Spinal cord (tissue), 10 donors: ENCODE measurements at places on chromosomes 5 and 9. TPM values are rescaled to one million over a fixed set of nuclear protein-coding genes. Genes with fewer than 3 reads are reported as not detected.

BARHL1 gene
- total RNA-seq = not detected

- DNase-seq = no peak
Observed at GRCh38 chr9:31520301-31521085, 864.0 kb upstream of the ACO1 start.

DNA sequence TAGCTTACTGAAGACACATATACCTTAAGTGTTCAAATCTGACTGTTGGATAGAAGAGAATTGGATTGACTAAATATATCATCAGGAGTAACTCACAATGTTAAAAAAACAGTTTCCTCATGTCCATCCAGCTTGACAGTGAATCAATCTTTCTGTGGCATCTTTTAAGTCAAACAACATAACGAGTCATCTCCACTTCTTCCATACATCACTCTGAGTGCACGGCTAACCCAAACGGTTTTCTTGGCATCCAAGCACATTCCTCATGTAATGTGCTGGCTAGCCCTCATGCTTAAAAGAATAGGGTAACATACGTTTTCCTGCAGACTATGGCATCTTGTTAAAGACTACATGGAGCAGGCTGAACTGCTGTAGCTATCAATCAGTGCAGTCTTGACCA lies 291.5 kb upstream of the TRPC7 start:
- peak; percentile 17 for DNase-seq

PCDHB4 gene
- 3.2 TPM for total RNA-seq

C9orf153 gene
- total RNA-seq = 1.2 TPM

SPINK6 gene
- not detected for total RNA-seq

KIF4B gene
- 0.20 TPM for total RNA-seq

BASP1 gene
- total RNA-seq = 113 TPM

NME5 gene
- total RNA-seq = 17.0 TPM

FOXD1 gene
- total RNA-seq = 5.8 TPM

- DNase-seq = no peak
Observed at GRCh38 chr9:4574657-4575243, 84.5 kb downstream of the SLC1A1 start.

DNA sequence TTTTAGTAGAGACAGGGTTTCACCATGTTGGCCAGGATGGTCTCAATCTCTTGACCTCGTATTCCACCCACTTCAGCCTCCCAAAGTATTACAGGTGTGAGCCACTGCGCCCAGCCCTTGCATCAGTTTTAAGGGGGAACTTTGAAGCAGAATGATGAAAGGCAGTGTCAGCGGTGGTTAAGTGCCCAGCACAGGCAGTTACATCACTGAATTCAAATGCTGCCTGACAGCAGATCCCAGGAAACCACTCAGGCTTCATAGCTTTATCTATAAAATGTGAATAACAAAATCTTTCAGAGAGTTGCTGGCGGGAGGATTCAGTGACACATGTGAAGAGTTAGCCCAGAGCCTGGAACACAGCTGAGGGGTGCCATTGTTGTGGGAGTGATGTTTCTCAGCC lies 26.5 kb downstream of the FGF1 start:
- no peak for DNase-seq

LURAP1L gene
- total RNA-seq = 5.7 TPM

DNA sequence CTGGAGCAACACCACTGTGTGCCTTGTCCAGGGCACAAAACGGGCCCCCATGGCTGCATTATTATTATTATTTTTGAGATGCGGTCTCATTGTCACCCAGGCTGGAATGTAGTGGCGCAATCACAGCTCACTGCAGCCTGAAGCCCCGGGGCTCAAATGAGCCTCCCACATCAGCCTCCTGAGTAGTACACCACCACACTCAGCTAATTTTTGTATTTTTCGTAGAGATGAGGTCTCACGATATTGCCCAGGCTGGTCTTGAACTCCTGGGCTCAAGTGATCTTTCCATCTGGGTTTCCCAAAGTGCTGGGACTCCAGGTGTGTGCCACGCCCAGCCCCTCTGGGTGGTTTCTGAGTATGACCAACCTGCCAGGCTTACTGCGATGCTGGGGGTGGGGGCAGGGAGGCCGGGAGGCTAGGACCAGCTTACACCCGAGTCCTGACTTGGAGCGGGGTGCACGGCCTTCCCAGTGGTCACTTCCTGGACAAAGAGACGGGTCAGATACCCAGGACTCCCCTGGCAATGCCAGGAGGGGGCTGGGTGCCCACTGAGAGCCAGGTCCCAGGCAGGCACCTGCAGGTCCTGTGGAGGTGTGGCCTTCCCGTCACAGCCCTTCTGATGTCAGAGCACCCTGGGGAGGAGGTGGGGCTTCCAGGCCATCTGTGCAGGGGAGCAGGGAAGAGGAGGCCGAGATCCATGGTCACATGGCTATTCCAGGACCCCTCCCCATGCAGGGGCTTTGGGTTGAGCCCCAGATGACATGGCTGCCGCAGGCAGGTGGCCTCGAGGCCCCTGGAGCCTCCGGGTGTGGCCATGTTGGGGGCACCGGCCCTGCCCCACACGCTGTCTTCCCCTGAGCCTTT lies 8.3 kb upstream of the NRARP start:
- no peak for DNase-seq

DNA sequence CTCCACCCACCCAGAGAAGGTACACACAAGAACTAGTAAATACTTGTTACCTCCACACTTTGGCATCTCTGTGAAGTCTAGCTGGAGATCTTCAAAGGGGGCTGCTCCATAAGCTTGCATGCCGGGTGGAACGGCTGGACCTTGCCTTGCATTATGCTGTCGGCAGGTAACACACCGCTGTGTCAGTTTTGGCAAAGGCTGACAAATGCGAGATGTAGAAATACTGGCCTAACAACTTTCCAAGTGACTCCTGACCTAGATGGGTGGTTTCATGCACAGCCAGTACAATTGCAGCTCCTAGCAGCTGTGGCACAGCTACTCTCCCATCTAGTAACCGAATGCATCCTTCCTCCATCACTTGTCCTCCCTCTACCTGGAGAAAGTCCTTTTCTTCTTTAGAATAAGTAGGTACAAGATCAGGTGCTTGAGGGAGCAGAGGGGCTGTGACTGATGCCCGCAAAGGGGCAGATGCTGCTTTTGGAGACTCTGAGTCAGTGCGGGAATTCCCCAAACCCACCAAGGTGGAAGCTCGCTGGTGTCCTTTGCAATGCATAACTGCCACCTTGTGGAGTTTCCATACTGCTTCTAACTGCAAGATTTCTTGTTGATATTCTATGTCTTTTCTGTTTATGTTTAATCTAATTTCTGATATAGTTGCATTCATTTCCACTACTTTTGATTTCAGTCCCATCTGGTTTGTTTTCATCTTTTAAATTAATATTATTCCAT lies 78.4 kb downstream of the TMEM161B start:
- DNase-seq = no peak

DNA sequence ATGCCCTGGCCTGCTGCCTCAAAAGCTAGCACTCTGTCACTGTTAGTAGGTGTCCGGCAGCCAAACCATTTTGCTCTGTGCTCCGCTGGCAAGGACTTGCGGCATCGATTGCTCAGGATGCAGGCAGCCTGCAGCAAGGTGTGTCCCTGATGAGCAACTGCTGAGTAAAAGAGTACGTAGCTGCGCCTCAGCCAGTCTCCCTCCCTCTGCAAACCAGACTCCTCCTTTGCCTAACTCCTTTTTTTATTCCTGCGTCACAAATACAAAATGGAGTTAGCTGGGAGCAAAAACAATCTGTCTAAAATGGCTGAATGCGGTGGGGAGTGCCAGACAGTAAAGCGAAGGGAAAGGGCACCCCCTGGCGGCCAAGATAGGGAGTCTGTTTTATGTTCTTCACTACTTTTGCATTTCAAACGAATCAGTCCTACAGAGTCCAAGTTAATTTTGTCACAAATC lies 61.1 kb downstream of the DIAPH1 start:
- peak; percentile 95 for DNase-seq

- DNase-seq = no peak
Observed at GRCh38 chr5:154437281-154437965, 8.4 kb upstream of the SAP30L start.

- no peak for DNase-seq
Observed at GRCh38 chr5:154038261-154038706, 426 bp downstream of the FAM114A2 start.

PCDHB12 gene
- total RNA-seq = 5.3 TPM
